Activated CD8-positive, alpha-beta memory T cell treated with anti-CD3 and anti-CD28 coated beads for 4 hours (primary cell): ENCODE measurements at places on chromosomes 7 and 10.

DNA sequence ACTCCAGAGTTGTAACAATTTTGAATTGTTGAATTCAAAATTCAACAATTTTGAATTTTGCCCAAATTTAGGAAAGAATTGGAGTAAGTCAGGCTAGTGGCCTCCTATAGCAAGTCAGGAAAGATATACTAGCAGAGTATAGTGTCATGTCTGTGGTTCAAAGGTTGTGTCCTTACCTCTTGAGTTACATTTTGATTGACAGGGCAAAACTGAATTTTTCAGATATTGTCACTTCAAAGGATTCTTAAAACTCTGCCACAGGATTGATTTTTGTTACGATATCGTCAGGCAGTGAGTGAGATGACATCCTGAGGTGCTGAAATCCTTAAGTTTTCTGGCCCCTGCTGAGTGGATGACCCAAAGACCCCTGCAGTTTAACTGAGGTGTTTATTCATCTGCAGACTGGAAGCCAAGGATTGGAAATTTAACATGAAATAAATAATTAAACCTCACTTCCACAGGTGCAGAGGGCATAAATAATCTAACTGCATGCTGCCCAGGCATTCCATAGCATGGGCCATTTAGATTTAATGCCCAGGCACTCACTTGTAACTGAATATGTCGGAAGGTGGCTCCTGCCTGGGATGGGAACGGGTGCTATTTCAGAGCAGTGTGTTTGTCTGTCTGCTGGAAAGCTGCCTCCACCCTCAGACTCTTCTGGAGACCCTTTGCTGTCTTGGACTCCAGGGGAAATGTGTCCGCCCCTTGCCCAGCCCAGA lies 50.8 kb downstream of the RBM20 start:
- no peak for DNase-seq

GRCh38 chr7:56079450-56080185 lies 13.1 kb downstream of the PHKG1 start:
- DNase-seq: no peak

GRCh38 chr10:44388641-44389040 lies 3.7 kb upstream of the CXCL12 start:
- DNase-seq: no peak

DNA sequence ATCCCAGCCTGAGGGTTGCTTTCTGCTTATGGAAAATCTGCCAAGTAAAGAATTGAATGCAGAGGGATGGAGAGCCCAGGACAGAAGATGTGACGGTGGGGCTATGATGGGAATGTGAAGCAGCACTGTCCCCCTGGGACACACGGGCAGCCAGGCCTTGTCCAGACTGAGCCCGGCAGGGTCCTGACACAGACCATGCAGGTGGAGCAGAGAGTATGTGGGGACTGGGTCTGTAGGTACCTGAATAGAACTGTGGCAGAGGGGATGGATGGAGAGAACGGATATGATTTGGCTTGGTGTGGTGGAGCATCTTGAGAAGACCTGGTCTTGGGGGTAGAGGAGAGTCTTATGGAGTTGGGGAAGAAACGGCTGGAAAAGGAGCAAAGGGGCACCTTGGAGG lies 732 bp upstream of the LRRC18 start:
- DNase-seq: no peak

DNA sequence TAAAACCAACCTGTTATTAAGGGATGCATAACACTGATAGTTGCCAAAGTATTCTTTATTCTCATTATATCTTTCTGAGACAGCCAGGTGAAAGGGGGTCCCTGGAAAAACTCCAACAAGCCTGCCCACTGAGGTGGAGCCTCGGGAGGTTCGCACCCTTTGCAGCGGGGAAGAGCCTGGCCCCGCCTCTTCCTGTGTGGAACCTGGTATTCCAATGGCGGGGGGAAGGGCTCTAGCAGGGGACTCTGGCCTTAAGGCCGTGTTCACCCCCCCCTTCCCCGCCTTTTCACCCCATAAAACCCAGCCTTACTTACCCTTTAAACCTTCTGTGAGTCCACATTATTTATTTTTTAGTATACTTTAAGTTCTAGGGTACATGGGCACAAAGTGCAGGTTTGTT lies 62.4 kb upstream of the PDK4 start:
- no peak for DNase-seq

DNA sequence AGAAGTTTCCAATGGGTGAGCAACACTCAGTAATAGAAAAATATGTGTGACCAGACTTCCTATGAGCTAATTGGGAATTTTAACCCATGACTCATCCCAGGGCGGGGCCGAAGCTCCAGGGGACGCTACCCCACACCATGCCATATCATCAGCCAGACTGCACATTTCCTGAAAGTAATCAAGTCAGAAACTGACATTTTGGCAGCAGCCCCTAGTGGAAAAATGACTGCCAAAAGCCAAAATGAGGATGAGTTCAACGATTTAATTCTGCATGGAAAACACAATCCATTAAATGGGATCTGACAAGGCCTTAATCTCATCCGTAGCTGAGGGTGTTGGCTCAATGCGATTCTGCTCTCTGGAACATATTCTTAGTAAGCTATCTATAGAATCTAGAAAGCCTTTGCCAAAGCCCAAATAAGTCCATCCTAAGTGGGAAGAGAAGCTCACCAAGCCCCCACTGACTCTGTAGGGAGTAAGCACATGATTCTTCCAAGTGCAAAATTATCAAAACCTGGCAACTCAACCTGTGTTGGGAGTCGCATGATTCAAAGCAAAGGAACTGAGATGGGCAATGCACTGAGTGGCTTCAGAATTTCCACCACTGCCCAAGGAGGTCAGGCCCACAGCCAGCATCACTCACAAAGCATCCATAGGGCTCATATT lies 93.1 kb upstream of the PDE1C start:
- DNase-seq: no peak

DNA sequence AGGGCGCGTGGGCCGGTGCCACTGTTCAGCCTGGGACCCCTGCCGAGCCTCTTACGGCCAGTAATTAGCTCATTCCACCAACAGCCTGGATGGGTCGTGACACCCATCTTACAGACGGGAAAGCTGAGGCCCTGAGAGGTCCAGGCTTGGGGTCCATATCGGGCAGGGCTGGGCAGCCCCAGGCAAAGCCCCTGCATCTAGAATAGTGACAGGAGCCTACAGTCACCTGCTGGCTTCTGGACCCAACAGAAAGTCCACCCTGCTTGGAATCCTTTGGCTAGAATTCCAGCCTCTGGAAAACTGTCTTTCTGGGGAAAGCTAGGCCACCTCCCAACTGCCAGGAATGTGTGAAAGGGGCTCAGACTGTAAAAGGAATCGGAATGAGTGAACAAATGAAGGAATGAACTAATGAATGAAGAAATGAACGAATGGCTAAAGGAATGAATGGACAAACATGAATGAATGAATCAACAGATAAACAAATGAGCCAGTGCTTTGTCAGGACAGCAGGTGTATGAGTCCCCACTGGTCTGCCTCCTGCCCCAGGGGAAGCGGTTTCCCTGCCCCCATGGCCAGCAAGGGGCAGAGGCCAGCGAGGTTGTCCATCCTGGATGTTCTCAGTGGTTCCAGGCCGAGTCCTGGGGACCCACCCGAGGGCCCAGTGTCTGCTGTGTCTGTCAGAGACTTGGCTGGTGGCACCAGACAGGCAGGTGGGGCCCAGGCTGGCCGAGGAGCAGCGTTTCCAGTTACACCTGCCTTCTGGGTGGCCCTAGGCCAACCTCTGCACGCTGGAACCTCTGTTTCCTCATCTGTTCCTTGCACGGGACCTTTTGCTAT lies 24.1 kb upstream of the PDGFA start:
- DNase-seq: no peak

DNA sequence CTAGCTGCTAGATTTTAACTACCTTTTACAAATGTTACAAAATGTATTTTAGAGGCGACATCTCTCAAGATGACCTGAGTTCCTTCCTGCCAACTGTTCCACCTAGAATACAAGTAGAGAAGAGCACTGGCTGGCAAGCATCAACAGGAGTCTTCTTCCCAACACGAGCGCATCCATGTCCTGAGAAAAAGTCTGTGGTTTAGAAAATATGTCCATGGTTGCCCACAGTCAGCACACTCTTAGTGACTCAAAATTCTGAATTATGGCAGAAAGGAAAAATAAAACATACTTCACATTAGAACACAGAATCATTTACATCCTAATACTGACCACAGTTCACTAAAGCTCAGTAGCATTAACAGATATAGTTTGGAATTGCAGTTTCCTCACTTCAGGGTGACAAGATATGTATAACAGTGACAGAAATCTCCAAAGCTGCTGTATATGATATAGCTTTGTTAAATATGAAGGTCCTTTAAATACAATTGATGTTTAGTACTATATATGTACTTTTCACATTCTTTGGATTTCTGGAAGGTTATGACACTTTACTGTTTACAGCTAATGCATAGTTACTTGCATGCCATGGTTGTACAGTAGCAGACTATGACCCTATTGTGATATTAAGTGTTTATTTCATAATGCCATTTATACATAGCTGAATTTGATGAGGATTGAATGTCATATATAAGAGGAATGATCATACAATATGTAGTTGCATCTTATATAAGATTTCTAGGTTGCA lies 327.1 kb downstream of the GFRA1 start:
- no peak for DNase-seq

- no peak for DNase-seq
These were observed 158.4 kb upstream of the PDE1C start for GRCh38 chr7:32228601-32229000.

DNA sequence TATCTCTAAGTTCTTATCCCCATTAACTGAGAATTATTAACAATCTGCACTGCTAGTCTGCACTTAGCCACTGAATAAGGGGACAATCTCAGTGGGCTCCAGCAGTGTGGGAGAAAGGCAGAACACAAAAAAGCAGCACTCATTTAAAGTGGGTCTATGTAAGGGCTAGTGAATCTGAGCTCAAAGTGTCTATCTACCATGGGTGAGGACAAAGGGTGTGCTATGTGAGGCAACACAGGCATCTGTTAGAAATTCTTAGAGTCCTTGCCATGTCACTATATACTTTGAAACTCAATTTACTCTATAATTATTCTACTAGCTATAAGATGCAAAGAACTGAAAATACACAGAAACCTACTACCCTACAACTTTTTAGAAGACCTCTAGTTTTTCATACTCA lies 135.8 kb upstream of the TMEM168 start:
- DNase-seq: no peak
